GM12864 (cell line): ENCODE measurements at places on chromosomes 4 and X.

DNA sequence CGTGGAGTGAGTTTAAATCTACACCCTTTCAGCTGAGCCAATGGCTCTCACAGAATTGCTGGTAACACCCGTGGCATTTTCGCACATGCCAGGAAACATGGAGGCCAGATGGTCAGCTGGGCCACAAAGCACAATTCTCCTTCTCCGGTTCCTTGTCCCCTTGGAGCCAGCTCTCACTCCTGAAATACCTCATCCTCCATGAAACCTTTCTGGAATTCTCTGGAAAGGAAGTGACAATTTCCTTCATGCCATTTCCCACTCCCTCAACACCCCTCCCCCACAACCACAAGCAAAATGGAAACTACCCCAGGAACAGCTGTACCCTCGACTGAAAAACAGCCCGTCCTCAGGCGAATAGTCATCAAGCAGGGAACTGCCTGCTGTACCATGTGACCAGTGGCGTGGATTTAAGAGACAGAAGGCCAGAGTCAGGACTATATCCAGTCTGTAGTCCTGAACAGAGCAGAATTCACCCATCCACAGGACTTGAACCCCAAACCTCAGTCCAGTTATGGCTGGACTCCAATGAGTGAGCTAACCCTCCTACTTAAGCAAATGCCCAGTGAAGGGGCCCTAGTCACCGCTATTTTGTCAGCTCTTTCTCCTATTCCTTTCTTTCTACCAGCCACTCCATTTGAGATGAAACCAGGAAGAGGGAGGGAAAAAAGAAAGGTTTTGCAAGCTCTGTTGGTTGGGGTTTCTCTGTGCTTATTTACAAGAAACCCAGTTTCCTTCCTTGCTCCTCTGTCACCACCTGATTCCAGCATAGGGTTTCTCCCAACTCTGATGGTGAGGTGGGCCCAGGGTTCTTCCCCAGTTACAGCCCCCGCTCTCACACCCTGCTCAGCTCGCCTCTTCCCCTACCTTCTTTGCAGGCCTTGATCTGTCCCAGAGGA is 24.5 kb downstream of the ELF4 start:
- no peak for DNase-seq

GRCh38 chrX:39750848-39751247 is 346.9 kb downstream of the BCOR start:
- no peak for DNase-seq

DNA sequence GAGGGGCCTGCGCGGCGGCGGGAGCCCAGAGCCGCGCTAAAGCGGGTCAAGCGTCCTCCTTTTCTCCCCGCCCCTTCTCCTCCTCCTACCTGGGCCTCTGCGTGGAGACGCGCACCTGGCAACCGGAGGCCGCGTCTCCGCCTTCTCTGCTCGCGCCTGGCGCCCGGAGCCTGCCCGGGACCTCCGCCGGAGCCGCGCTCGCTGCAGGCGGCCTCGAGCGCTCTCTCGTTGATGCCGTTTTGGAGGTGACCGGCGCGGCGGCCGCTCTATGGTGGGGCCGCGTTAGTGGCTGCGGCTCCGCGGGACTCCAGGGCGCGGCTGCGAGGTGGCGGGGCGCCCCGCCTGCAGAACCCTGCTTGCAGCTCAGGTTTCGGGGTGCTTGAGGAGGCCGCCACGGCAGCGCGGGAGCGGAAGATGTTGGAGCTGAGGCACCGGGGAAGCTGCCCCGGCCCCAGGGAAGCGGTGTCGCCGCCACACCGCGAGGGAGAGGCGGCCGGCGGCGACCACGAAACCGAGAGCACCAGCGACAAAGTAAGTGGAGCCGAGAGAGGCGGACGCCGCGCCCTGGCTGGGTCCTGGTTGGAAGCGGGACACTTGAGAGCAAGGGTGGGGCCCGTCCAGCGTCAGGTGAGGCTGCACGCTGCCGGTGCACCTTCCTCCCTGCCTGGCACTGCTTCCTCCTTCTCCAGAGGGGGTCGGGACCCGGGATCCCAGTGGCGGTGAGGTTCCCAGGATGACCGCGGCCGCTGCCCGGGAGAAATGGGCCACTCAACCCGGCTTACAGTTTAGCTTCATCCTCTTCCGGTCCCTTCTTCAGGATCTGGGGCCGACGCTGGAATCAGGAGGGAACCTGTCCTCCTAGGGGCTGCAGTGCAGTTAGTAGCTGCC is at the start of gene CDS1:
CDS1 (plus strand) TSS at position 140 of the 888 bp plus-strand sequence; CDS start at position 415, 275 bp downstream.
- no peak for DNase-seq

- DNase-seq: no peak
Measured at GRCh38 chrX:136130931-136131833, 16.2 kb upstream of the FHL1 start.

GRCh38 chr4:610411-611261 is 14.7 kb upstream of the PDE6B start:
- DNase-seq: no peak

- DNase-seq: no peak
Measured at GRCh38 chr4:80680934-80681333, 345.4 kb downstream of the CFAP299 start.

- no peak for DNase-seq
Measured at GRCh38 chr4:60930866-60931265, 269.3 kb upstream of the ADGRL3 start.

DNA sequence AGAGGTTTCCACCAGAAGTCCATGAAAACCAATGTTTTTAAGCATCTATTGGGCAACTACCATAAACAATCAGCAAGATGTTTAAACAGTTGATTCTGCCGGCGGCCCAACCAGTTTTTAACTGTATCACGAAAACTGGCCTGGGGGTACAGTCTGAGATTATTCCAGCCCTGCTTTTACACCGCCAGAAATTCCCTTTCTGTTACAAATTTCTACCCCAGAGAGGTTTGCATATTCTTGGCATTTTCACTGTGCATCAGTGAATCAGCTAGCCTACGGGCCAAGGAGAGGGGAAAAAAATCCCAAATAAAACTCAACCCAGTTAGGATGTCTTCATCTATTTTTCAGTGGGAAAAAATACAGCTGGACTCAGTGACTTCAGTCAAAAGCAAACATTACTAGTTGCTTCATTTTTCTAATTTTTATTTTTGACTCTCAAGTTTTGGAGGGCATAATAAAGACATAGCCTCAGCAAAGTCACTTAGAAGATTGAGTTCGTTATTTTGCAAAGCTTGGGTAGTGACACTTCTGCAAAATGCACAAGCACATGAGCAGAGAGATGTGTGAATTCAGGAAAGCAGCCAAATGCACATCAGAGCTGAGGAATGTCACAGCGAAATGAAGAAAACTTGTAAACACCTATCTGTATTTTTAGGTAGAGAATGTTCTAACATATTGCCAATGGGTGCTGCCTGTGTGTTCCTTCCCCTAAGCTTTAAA is 167.8 kb upstream of the GK2 start:
- DNase-seq: no peak

DNA sequence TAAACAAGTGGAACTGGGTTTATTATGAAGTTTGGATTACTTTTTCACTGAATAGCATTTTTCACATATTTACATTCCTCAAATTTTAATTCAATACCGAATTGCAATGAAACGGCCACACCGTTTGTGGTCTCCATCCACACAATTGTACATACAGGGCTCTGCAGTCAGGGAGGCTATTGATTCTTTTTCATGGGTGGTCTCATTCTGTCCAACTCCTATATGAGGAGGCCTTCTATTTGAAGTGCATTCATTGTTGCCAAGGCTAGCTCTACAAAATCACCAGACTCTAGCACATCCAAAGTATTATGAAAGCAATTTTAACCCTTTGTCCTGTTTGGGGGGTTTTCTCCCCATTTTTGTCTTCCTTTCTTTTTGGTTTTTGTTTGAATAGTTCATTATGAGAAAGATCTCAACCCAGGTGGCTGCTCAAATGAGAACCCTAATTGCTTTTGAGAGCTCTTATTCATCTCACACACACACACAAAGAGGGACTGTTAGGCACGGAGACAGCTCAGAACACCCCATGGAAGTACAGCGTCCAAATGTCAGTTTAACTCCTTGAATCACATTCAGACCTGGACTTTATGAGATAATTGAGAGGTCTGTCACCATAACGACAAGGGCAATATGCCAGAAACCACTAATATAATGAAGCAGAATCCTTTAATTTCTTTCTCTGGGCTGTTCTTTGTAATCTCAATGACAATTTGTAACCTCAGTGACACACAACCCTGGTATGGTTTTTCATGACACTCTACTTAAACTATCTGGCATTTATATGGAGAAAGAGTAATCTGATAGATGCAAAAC is 79.4 kb downstream of the NLGN4X start:
- no peak for DNase-seq

- no peak for DNase-seq
Measured at GRCh38 chr4:159103384-159103990, 608 bp downstream of the RAPGEF2 start.

- DNase-seq: no peak
Measured at GRCh38 chrX:123731258-123731986, 1.4 kb downstream of the THOC2 start.

- no peak for DNase-seq
Measured at GRCh38 chrX:35617836-35618235, 180.3 kb upstream of the MAGEB16 start.

DNA sequence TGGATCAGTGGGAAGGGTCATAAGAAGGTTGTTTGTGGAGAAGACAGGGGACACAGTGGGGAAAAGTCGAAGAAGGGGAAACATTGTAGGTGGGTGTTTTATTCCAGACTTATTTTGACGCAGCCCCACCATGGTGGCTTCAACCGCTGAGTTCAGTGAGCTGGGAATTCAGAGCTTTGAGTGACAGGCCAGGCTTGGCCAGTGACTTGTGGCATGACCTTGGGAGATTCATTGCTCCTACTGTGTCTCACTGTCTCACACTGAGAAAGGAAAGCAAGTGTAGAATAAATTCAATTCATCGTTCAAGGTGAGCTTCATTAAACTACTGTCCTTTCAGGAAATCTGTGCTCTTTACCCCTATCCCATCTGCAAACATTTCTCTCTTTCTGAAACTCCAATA is 47.4 kb upstream of the SOD3 start:
- no peak for DNase-seq

- DNase-seq: no peak
Measured at GRCh38 chrX:153750127-153750774, 13.8 kb upstream of the PLXNB3 start.

GRCh38 chr4:22345055-22345454 is 170.8 kb downstream of the ADGRA3 start:
- no peak for DNase-seq

DNA sequence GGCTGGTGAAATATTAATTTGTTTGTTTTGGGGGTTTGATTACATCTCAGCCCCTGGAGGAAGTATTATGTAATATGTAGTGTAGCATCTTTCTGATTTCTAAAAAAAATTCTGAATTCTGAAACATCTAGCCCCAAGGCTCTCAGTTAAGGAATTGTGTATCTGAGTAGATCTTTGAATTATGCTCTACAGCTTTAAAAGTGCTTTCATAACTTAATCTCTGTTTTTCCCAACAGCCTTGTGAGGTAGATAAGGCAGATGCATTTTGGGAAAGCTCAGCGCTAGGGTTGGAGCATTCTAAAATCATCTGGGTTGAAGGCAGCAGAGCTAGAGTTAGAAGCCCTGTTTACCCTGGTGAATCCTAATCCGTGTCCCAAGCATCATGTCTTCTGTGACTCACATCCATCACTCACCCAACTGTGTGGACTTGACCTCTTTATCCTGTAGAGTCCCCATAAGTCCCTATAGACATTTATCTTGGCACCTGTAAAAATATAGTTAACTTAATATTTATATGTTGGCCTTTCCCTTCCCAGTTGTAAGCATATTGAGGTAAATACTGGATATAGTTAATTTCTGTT is 49.8 kb downstream of the FNIP2 start:
- DNase-seq: no peak

- DNase-seq: no peak
Measured at GRCh38 chr4:26985873-26986272, 125.2 kb downstream of the STIM2 start.

DNA sequence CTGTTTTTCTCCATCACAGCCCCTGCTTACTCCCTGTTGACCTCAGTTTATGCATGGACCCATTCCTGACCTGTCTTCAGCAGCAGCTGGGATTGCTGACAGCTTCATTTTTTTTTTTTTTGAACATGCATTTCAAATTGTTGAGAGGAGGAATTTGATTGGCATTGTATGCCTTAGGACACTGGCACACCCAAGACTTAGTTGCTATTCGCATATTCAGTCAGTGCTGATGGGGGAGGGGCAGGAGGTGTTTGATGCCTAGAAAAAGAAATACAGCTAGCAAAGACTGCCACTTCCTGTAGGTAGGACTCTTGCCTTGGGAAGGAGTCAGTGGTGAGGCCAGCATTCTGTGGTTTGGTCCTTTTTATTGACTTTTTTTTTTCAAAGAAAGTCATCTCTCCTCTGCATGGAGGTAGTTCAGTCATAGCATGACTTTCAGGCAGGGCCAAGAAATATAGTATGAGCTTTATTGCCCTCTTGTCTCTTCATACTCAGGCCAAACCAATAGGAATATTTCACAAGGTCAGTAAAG is 33.6 kb upstream of the XK start:
- DNase-seq: no peak

DNA sequence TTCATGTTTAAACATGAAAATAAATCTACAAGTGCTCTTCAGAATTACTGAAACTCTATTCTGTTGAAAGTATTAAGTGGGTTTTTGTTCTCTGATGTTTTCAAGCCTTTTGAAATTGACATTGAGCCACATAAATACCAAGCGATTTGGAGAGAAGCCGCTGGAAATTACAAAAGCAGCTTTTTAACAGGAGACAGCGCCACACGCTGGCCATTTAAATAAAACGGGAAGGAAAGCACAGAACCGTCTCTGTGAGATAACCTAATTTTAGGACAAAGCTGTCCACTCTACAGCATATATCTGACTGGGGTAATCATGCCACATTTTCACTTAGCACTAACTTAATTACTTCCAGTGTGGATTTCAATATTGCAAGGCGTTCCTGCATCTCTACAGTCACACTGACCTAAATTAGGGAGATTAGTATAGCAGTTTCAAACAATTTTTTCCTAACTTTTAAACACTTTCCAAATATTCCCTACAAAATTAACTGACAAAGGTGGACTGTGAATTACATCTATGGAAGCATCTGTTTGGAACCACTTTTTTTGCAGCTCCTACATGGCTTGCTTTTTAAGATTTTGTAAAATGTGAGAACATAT is 6.8 kb upstream of the ANOS1 start:
- DNase-seq: no peak

- no peak for DNase-seq
Measured at GRCh38 chr4:8729408-8730149, 137.0 kb downstream of the CPZ start.

DNA sequence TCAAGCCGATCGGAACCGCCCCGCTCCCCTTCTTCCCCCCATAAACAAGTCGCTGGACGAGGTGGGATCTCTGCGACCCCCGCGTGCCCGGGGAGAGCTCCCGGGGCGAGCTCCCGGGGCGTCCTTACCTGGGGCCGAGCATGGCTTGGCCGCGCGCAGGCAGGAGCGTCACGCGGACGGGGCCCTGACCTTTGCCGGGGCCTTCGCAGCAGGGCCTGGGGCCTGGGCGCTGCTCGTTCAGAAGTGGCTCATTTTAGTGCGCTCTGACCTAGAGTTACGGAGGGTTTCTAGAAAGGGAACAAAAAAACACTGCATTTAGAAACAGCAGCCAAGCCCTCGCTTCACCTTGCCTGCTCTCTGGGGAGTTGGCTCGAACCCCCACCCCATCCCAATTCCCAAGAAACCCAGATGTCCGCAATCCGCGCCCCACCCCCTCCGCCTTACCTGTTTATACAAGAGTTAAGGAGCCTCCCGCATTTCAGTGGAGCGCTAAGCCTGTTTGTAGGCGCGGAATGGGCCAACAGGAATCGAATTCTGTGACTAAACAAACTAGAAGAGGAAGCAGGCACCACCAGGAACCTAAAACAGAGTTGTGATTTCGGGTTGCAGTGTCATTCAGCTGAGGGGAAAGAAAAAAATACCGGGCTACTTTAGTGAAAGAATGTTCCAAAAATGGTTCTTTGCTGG is 814 bp upstream of the RBM47 start:
- peak; percentile 83 for DNase-seq
